ENCODE measurements at places on chromosomes 12 and 14.
A peak's percentile ranks its signal among the peaks of the same experiment; 100 is the strongest.

DNA sequence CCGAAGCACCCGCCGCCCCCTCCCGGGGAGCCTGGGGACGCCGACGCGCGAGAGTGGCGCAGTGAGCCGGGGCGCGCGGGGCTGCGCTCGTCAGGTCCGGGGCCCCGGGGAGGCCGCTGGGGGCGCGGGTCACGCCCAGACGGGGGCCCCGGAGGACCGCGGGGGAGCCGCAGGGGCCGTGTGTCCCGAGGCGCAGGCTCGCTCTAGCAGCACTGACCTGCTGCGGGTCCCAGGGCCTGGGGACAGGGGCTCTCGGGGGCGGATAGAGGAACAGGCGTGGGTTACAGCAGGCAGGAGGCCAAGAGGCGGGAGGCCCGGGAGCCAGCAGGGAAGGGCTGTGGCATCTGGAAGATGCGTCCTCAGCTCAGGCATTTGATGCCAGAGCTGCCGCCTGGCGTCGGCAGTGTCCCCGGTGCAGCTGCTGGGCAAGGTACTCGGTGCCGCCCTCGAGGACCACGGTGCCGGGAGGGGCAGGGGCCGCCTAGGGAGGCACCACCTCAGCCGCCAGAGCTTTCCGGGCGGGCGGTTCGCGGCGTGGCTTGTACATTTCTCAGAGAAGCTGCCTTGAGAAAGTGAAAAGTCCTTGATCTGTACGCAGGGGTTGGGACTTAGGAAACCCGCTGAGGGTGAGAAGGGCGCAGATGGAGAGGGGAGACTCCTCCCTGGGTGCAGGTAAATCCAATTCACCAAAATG lies 1.2 kb downstream of the WNT5B start:
- peak; percentile 68 for DNase-seq

- DNase-seq: no peak
Measured at GRCh38 chr14:49769171-49769570, 1.2 kb downstream of the KLHDC2 start.

- DNase-seq: no peak
Measured at GRCh38 chr12:132454193-132454932, 35.6 kb upstream of the FBRSL1 start.

GRCh38 chr12:119204671-119205285 lies 26.0 kb downstream of the HSPB8 start:
- DNase-seq: no peak

DNA sequence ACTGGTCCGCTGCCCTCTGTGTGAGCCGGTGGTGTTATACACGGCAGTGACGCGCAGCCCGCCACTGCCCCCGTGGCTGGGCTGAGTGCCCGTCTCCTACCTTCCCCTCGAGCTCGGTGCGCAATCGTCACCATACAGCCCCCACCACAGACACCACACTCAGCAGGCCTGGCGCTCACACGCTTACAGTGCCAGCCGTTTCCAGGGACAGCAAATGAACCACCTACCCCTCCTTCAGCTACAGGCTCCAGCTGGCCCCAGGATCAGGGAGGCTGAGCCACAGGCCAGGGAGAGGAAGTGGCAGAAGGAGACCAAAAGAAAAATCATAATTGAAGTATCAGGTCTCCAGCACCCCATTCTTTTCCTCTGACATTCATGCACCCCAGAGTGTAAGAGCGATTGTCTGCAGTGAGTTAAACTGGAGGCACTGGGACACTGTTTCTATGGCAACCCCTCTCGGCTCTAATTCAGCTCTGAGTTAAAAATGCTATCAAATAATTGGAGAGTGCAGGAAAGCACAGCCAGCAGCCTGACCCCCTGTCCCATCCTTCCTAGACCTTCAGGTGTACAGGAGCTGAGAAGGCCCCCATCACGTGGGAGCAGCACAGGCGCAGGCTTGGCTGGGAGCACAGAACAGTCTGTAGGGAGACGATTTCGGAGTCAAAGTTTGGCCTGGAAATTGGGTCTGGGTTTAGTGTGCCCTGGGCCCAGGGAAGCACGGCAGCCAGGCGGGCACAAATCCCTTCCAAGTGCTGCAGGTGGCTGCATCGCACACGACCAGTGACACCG lies 18.0 kb downstream of the LRTM2 start:
- DNase-seq: no peak

DNA sequence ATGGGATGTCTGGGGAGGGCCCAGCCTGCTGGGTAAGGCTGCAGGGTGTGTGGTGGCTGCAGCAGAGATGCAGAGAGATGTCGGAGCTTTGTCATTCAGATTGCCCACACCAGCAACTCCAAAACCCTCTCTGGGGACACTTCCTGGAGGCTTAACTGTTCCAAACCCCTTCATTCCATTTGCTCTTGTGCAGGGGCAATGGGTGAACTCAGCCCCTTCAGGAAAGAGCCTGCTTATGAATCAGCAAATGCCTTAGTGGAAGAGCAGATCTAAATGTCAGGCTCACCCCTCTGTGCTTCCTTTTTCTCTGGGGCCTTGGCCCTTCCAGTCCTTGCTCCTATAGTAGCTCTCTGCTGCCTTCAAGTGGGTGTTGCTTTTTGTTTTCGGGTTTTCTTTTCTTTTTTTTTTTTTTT lies 36.7 kb upstream of the GPATCH2L start:
- no peak for DNase-seq

GRCh38 chr12:49911213-49911605 lies 7.5 kb upstream of the FAIM2 start:
- DNase-seq: no peak

GRCh38 chr14:99330316-99331240 lies 58.6 kb upstream of the BCL11B start:
- DNase-seq: peak; percentile 56

GRCh38 chr14:104678901-104679705 lies 10.3 kb upstream of the INF2 start:
- DNase-seq: no peak

- DNase-seq: no peak
Measured at GRCh38 chr12:46359667-46360280, 12.8 kb downstream of the SLC38A2 start.

- peak; percentile 62 for DNase-seq
Measured at GRCh38 chr12:47935184-47935583, 28.2 kb upstream of the TMEM106C start.

DNA sequence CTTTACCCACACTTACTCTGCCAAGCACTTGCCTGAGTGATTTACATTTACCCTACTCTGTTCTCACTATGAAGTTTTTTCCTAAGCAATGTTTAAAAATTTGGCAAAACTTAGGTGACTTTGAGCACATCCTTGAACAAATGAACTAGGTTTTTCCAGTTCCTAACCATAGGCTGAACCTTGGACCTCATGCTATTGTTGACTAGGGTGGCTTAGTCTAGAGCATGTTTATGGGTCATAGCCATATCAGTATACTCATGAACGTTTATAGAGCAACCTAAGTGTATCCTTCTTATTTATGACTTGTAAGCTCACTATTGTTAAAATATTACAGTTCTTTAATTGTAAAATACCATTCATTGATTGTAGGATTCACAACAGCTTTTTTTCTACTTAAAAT lies 85.0 kb upstream of the KRR1 start:
- DNase-seq: no peak

GRCh38 chr14:89856871-89857345 lies 97.6 kb downstream of the EFCAB11 start:
- no peak for DNase-seq

- DNase-seq: no peak
Measured at GRCh38 chr12:43277651-43278540, 274.1 kb downstream of the ADAMTS20 start.

- DNase-seq: no peak
Measured at GRCh38 chr12:12331896-12332295, 18.1 kb downstream of the MANSC1 start.

GRCh38 chr14:69129264-69129880 lies 23.5 kb downstream of the DCAF5 start:
- peak; percentile 90 for DNase-seq

DNA sequence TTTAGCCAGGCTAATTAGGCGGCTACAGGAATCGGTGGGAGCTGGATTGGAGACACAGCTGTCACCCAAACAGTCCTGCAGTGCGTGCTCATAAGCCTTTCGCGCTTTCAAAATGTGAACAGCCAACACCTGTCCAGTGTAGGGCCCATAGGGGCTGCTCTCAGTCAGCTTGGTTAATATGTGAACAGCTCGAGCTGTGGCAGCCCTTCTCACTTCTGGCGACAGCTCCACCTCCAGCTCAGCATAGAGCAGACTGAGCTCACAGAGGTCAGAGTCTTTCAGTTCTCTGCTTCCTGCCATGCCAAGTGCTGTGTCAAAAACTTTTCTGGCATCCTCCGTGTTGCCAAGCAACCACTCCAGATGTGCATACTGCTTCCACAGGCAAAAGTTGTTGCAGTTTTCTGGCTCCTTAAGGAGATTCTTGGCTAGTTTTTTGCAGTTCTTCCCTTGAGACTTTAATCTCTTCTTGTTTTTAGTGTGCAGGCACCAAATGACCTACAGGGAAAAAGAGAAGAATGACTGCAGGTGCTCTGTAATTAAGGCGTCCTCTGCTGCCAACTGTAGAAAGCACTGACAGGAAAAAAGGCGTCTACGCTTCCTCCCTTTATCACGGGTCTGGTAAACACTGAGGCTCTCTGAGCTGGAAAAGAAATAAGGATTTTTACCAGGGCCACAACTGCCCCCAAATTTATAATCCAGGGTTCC lies 32.5 kb downstream of the PSMC1 start:
- peak; percentile 25 for DNase-seq

GRCh38 chr12:21573733-21574358 lies 30.8 kb downstream of the GYS2 start:
- DNase-seq: no peak

DNA sequence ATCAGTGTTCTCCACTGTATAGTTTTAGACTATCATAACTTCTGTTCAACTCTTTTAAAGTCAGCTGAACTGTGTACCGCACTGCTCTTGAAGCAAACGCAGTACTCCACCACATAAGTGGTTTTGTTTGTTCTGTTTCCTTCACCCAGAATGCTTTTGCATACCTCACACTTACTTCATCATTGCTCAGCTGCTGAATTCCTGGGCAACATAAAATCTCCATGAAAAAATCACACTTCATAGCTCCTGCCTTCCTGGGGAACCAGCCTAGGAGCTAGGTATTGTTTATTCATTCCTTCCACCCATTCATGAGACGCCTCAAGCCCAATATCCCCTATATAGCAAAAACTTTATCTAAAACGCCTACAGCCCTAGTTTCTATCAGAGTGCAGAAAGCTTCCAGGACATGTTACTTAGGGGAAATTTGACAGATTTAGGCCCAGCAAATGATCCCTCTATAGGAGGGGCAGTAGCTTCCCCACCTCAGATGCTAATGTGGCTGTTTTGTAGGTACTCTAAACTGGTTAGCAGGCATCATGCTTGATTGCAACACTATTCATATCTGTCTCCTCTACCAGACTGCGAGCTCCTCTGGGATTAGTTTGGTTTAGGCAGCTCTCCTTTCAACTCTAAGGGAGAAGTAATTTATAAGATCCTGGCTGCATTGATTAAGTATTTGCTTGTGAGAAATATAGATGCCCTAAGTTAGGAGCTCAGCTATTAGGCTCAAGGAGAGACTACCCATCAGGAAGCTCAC lies 44.5 kb downstream of the LRRC9 start:
- DNase-seq: no peak

- no peak for DNase-seq
Measured at GRCh38 chr12:102107970-102108369, 11.9 kb downstream of the NUP37 start.

- DNase-seq: no peak
Measured at GRCh38 chr14:24224618-24225071, 7.5 kb downstream of the NEDD8 start.

DNA sequence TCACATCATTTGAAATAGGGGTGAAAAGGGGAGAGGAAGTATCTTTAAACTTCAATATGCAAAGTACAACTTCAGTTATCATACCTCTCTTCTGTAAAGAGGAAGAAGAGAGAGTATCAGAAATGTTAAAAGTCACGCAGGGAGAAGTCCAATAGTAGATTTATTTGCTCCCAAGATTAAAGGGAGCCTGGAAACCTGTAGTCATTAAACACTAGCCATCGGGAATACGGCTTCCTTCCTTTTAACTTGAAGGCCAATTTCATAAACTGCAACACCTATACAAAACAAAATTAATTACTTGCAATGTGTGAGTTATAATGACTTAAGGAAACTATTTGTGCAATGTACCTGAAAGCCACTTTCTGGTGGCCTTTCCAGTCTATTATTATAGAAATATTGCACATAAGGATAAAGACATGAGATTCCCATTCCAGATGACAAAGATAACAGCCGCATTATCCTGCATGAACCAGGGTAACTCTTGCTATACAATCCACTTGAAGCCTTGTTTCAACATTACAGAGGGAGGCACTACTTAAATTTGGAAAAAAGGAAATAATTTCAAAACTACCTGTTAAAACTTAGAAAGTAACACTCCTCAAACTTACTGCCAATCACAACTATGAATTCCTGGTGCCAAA lies 4.6 kb downstream of the BTG1 start:
- DNase-seq: no peak
